ENCODE measurements at places on chromosomes 4 and X. TPM values are rescaled to one million over a fixed set of nuclear protein-coding genes. Genes with fewer than 3 reads are reported as not detected.

DNA sequence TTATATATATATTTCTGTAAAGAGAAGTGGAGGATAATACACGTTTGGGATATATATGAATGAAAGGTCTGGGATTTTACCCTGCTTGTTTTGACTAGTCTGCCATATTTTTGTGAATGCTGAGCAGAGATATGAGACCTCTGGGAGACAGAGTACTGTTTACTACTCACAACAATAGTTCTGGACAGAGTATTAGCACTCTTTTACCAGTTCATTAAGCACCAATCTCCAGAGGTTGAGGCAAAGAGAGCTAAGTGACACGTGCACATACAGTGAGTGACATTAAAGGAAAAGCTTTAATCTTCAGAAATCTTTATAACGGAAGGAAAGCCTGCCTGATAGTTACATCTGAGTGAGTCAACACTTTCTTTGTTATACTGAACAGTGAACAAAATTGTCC is 1452.7 kb upstream of the TENM3 start:
- DNase-seq = no peak

The FAM149A gene
- polyA plus RNA-seq = 65.8 TPM

DNA sequence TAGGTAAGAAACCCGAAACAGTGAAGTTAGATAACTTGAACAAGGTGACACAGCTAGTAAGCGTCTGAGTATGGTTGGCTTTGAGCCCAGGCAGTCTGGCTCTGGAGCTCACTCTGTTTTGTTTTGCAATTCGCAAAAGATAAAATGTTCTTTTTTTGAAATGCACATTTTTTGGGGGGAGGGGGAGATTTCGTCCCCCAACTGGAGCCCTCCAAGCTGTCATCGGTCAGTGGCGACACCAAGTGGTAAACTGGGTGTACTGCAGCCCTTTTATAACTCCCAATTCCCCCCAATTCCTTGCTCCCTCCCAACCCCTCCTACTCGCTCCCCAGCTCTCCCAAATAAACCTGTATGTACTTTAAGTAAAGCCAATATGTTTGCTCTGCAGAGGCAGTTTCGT is 2.8 kb upstream of the CLCN5 start:
- no peak for DNase-seq

The HTATSF1 gene
- polyA plus RNA-seq = 98.1 TPM

- no peak for DNase-seq
Measured at GRCh38 chrX:153777261-153778090, 3.4 kb upstream of the SRPK3 start.

- DNase-seq = no peak
Measured at GRCh38 chr4:144411119-144411518, 234.8 kb upstream of the HHIP start.

- no peak for DNase-seq
Measured at GRCh38 chr4:2364654-2365053, 53.8 kb downstream of the ZFYVE28 start.

GRCh38 chr4:62199291-62199810 is 999.2 kb downstream of the ADGRL3 start:
- no peak for DNase-seq

- no peak for DNase-seq
Measured at GRCh38 chr4:99135541-99136162, 8.4 kb downstream of the ADH4 start.

The ZXDA gene
- polyA plus RNA-seq = 5.0 TPM

The SSX1 gene
- not detected for polyA plus RNA-seq

- no peak for DNase-seq
Measured at GRCh38 chr4:151199319-151200190, 77.4 kb upstream of the PRSS48 start.

GRCh38 chr4:177263818-177264217 is 45.9 kb upstream of the NEIL3 start:
- no peak for DNase-seq

GRCh38 chr4:173498023-173498422 is 32.0 kb downstream of the HAND2 start:
- no peak for DNase-seq

DNA sequence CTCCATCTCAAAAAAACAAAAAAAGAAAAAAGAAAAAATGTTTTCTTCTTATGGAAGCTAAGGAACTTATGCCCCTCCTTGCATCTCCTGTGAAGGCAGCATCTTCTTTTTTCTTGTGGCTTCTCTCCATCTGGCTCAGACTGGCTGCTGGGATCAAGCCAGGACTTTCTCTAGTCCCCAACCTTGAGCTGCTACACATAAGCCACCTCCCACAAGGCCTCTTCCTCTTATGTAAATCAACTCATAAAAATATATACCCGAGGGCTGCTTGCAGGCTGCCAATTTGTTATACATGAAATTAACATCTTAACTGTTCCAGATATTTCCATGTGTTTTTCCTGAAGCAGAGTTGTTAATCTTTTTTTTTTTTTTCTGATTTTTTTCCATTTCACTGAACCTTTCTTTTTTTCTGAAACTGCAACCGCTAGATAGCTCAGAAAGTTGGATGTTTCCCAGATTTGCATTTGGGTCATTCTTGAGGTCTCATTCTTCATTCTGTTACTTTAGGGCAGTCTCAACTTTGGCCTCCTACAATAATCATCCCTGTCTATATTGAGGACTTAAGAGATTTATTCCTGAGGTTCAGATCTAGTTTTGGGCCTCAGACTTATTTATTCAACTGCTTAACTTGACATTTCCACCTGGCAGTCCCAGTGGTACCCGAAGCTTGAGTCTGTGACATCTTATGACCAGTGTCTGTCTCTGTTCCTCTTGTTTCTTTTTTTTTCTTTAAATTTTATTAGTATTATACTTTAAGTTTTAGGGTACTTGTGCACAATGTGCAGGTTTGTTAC is 10.3 kb downstream of the SNX25 start:
- DNase-seq = no peak
